ENCODE measurements at places on chromosomes 16 and 17.

DNA sequence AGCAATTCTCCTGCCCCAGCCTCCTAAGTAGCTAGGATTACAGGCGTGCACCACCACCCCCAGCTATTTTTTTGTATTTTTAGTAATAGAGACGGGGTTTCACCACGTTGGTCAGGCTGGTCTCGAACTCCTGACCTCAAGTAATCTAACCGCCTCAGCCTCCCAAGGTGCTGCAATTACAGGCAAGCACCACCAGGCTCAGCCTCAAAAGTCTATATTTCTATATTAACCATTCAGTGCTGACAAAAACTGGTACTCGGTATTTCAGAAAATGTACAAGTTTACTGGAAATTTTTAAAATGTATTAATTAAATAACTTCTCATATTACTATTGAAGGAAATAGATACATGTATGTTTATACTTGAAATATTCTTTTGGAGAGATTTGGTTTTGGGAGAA, 1.4 kb upstream of the HEXD start:
- DNase-seq, result no peak

DNA sequence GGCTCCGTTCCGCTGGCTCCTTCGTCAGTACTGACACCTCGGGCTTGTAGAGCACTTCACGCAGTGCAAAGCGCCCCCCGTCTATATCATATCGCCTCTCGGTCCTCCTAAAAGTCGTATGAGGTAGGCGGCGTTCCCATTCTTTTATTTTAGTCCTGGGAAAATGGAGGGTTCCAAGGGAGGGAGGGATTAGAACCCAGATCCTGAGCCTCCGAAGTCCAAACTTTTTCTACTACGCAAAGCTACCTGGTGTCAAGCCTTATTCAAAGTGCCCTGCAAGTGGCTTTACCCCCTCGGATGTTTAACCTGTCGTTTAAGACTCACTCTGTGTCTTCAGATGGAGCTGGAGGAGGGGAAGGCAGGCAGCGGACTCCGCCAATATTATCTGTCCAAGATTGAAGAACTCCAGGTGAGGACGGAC, 348 bp upstream of the FTSJ3 start:
- no peak for DNase-seq

DNA sequence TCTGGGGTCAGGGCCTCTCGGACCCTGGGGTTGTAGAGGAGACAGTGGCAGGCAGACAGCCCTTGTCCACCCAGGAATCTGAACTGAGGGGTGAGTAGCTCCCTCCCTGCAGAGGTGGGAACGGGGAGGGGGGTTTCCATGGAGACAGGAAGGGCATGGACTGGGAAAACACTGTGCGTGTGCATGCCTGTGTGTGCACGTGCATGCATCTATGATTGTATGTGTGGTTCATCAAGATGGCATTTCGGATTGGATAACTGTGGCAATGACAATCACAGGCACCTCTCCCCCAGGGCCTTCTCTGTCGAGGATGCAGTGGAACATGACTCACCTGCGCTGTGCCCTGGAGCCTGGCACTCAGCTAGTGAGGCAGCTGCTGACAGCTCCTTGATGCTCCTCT, 6.1 kb upstream of the CD300C start:
- no peak for DNase-seq

DNA sequence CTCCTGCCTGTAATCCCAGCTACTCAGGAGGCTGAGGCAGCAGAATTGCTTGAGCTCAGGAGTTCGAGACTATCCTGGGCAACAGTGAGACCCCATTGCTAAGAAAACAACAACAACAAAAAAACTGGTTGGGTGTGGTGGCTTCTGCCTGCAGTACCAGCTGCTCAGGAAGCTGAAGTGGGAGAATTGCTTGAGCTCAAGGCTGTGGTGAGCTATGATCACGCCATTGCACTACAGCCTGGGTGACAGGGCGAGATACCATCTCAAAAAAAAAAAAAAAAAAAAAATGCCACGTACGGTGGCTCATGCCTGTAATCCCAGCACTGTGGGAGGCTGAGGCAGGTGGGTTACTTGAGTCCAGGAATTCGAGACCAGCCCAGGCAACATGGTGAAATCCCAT, 34.1 kb downstream of the NME2 start:
- DNase-seq, result no peak

- no peak for DNase-seq
These were observed 46.7 kb upstream of the TBX2 start for GRCh38 chr17:61352781-61353491.

DNA sequence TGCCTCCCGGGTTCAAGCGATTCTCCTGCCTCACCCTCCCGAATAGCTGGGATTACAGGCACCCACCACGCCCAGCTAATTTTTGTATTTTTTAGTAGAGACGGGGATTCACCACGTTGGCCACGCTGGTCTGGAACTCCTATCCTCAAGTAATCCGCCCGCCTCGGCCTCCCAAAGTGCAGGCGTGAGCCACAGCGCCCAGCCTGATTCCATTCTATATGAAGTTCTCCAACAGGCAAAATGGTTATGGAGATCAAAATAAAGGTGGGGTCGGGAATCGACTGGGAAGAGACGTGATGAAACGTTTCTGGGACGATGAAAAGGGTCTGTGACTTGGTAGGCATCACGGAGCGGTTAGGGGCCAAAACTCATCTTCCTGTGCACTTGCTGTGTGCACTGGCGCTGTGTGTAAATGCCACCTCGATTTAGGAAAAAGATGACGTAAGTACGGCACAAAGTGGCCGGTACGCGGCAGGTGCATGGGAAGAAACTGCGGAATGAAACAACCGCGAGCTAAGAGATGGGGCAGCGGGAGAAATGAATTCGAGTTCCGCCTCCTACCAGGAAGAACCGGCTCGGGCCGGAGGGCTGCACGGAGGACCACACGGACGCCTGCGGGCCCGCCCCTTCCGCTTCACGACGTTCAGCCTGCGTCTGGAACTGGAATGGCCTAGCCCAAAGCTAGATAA, 1.6 kb downstream of the TP53 start:
- peak; percentile 73 for DNase-seq

- DNase-seq, result no peak
These were observed 71.3 kb downstream of the SREBF1 start for GRCh38 chr17:17765359-17766076.

DNA sequence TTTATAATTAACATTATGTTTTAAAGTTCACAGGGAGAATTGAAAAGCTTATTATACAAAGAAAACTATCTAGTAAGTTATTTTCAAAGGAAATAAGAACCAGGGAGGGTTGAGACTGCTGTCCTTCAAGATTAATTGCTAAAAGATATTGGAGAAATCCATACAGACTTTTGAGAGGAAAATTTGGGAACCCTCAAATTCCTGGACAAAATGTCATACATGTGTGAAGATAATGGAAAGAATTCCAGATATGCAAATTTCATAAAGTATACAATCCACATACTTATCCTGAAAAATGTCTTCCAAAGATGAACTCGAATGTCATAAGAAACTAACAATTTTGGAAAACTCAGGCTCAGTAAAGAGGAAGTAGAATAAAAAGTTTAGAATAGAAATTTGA, 213.8 kb downstream of the HS3ST3A1 start:
- no peak for DNase-seq

GRCh38 chr17:4116516-4116915, 26.3 kb downstream of the ZZEF1 start:
- DNase-seq, result no peak

DNA sequence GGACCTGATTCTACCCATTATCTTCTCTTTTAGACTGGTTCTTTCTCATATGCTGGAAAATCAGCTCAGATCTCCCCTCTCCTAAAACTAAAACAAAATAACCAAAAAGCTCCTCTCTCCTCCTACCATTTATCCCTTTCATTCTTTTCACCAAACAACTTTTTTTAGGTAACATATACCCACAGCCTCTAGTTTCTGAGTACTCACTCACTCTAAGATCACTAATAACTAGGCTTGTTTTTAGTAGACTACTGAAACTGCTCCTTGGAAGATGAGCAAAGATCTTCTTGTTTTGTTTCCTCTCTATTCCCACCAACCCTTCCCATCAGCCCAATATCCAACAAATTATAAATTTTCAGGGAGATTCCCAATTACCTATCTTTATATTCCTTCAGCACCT, 129.0 kb downstream of the SKAP1 start:
- no peak for DNase-seq

DNA sequence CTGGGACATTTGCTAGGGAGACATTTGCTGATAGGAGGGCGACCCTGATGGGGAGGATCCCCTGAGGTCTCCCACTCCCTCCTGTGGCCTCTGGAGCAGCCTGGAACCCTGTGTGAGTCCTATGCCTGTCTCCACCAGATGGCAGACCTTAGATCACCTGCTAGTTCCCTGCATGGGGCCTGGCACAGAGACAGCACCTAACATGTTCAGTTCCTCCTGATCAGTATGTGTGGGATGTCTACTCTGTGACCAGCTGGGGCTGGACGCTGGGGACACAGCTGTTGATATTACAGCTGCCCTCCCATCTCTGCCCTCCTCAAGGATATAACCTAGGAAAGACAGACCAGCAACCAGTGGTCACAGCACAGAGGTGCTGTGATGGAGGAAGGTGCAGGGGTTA, 1.1 kb upstream of the ADCY7 start:
- no peak for DNase-seq

DNA sequence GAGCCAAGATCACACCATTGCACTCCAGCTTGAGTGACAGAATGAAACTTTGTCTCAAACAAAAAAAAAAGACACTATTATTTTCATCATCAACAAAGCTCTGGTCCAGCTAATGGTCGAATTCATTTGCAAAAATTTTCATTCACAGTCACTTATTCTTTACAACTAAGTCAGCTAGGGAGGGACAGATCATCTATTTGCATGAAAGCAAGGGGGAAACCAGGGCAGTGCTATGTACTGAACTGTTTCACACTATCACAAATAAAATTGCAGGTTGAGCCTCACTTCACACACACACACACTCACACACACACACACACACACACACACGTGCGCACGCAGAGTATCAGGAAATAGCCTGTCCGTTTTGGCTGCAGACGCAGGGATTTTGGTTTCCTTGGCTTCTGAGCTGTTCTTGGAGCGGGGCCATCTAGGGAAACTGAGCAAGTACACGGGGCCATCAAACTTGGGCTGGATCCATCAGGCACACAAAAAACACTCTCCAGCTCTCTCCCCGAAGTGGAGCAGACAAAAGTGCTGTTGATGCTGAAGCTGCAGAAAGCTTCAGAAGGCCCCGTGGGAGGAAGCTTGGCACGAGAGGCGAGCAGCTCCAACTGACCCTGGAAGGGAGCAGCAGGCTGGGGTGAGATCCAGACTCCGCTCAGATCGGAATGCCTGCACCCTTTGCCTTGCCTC, 44.3 kb upstream of the HELZ start:
- DNase-seq, result no peak

GRCh38 chr16:48963901-48964615, 317.6 kb downstream of the CBLN1 start:
- DNase-seq, result no peak

DNA sequence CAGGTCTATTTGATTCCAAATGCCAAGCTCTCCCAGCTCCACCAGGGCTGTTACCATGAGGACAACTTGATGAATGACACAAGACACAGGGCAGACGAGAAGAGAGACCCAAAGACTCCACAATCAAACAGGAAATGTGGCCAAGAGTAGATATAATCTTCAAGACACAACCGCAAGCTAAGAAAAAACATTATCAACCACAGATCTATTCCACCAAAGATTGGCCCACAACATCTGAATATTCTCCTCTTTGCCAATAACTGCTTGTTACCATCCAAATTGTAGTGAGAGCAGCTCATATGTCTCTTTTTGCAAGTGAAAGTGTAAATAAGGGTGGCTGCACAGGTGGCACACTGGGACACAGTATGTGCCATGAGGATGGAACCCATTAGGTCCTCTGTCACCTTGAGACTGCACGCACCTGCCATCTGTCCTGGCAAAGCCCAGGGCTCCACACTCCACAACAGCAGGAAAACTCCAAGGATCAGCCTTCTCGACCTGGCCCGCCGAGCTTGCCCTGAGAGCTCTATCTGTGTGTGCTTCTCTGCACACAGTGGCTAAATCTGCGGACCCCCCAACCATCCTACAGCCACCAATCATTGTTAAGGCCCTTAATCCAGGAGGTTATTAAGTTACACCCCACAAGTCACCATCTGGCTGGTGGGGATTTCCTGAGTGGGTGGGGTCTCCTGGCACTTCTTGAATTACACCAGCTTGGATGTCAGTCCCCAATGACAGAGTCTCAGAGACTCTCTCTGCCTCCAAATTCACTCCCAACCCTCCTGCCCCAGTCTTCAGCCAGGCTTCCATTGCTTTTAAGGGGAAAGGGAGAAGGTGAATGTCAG, 50.5 kb downstream of the DYNLRB2 start:
- no peak for DNase-seq

- DNase-seq, result no peak
These were observed 63.0 kb upstream of the MED9 start for GRCh38 chr17:17413821-17414220.

GRCh38 chr17:27378482-27379175, 77.6 kb upstream of the KSR1 start:
- DNase-seq, result no peak

DNA sequence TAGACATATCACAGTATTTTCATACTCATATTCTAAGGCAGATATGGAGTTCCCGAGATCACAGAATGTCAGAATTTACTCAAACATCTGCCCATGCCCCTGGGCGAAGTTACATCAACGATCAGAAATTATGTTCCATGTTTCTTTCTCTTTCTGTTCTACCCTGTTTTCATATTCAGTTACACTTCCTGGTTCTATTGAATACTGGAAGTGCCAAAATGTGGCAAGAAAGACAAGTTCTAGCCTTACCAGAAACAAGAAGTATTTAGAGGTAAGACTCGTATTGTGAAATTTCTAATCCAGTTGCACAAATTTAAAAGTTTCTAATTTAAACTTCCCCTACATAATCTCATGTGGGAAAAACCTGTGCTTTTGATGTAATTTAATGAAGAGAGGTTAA, 36.1 kb downstream of the KCNJ2 start:
- DNase-seq, result no peak

DNA sequence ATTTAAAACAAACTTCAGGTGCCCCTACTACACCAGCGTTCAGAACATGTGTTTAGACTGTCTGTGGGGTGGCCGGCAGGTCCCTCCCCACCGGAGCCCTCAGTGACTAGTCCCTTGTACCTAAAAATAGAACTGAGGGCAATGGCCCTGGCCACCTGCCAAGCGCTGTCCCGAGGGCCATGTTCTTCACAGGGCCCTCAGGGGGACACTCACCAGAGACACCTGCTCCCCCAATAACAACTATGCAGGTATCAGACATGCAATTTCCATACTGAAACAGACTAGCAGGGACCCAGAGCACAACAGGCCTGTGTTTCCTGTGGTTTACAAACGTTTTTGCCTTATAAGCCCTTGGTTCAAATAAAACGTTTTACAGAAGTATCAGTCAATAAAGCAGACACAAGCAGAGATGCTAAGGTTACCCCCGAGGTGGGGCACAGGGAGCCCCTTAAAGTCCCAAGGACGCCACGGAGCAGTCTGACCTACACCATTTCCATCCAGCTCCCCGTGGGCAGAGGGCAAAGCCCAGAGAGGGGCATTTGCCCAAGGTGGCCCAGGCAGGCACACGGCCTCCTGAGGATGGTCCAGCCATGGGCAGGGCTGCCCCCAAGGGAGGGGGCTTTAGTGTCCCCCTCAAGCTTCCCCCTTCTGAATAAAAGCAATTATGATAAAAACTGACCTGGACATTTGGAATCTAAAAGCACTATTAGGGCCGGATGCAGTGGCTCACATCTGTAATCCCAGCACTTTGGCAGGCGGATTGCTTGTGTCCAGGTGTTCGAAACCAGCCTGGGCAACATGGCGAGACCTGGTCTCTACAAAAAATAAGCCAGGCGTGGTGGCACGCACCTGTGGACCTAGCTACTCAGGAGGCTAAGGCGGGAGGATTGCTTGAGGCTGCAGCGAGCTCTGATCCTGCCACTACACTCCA, 896 bp upstream of the MYLK3 start:
- DNase-seq, result no peak
